ENCODE measurements at places on chromosomes 3 and 15. TPM values are rescaled to one million over a fixed set of nuclear protein-coding genes. Genes with fewer than 3 reads are reported as not detected.

KBTBD13 gene
- not detected for total RNA-seq

CYP19A1 gene
- total RNA-seq: 0.69 TPM

- DNase-seq: no peak
Observed at GRCh38 chr3:141575879-141576743, 89.3 kb downstream of the RASA2 start.

DNA sequence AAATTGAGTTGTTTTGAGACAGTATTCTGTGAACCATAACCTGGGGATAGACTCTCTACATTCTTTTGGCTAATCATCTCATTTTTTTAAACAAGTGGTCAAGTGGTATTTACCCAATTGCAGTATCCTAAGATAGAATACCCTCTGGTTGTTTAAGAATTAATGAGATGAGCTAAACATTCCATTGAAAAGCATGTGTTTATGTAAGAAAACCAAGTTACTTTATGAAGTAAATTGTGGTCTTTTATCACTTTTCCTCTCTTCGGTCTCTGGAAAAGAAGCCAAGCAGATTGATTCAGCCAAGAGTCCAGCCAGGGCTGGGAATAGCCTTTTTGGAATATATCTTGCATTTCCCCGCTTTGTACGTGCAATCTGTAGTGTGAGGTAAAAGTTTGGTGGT, 185.7 kb upstream of the TOPAZ1 start:
- no peak for DNase-seq

DNA sequence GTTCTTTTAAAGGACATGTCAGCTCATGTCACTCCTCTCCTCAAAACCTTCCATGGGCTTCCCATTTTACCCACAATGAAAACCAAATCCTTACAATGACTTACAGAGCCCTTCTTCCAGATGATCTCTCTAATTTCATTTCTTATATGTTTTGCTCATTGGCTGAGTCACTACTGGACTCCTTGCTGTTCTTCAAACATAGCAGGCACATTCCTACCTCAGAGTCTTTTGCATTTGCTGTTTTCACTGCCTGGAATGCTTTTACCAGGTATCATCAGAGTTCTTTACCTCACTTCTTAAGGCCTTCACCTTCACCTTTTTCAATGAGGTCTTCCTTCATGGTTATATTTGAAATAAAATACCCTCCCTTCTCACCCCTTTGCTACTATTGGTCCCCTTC, 57.3 kb downstream of the NECTIN3 start:
- no peak for DNase-seq

- DNase-seq: no peak
Observed at GRCh38 chr3:39000008-39000450, 51.7 kb downstream of the SCN11A start.

DNA sequence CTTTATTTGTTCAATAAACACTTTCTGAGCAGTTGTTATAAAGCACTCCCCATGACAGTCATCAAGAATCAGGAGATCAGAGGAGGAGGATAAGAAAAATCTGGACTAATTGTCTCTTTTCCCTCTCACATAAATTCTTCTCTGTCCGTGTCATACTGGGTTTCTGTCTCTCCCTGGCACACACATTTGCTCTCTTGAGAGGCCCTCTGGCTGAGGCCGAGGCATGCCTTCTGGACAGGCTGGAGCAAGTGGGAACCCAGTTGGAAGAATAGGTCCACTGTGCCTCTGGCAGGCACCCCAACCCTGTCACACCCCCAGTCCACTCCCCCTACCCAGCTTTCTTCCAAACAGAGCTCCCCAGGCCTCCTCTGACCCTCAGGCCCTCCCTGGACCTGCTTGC, 315.8 kb downstream of the UACA start:
- no peak for DNase-seq

DNA sequence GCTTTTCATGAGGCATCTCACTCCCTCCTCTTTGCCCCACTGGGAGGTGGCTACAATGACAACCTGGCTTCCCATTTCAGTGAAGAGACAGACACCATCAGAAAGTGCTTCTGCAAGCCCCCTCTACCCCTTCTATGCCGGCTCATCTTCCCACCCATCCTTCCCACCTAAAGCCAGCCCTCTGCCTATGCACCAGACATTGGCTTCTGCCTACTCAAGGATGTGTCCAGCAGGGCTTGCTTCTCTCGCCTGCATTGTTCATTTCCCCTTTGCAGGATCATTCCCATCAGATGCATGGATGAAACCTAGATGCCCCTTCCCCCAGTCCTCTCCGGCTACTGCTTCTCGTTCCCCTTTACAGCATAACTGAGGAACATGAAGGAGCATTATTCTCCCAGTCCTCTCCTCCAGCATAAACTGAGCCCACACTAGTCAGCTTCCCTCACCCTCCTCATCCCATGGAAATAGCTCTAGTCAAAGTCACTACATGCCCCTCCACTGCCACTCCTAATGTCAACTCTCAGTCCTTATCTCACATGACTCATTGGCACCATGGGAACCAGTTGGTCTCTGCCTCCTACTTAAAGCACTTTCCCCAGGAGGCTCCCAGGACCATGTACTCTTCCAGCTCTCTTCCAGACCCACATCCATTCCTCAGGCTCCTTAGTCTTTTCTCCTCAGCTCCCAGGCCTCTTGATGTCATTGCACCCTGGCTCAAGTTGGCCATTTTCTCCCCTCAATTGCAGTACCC, 47.9 kb downstream of the TM2D3 start:
- no peak for DNase-seq

- DNase-seq: no peak
Observed at GRCh38 chr15:43779016-43779415, 2.2 kb upstream of the ELL3 start.

GRCh38 chr3:144167634-144168033, 196.0 kb downstream of the DIPK2A start:
- no peak for DNase-seq

DNA sequence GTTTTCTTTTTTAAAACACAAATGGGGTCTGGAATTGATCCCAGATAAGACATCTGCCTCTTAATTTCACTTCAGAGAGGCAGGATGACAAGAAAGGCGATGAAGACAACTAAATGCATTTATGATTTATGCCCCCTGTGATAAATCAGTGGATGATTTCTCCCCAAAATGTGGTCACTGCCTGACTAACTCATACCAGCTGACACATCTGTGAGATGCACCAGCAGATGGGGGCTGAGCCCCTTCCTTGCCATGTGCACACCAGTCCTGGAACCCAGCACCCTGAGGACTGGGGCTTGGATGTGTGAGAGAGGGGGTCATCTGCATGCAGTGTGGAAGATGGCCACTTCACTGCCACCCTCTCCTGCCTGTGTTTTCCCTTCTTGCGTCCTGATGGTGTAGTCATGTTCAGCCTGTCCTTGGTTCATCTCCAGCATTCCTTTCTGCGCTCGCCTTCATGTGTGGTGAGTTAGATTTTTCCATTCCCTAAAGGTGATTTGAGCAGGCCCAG, 264.3 kb downstream of the LRTM1 start:
- DNase-seq: no peak

DNA sequence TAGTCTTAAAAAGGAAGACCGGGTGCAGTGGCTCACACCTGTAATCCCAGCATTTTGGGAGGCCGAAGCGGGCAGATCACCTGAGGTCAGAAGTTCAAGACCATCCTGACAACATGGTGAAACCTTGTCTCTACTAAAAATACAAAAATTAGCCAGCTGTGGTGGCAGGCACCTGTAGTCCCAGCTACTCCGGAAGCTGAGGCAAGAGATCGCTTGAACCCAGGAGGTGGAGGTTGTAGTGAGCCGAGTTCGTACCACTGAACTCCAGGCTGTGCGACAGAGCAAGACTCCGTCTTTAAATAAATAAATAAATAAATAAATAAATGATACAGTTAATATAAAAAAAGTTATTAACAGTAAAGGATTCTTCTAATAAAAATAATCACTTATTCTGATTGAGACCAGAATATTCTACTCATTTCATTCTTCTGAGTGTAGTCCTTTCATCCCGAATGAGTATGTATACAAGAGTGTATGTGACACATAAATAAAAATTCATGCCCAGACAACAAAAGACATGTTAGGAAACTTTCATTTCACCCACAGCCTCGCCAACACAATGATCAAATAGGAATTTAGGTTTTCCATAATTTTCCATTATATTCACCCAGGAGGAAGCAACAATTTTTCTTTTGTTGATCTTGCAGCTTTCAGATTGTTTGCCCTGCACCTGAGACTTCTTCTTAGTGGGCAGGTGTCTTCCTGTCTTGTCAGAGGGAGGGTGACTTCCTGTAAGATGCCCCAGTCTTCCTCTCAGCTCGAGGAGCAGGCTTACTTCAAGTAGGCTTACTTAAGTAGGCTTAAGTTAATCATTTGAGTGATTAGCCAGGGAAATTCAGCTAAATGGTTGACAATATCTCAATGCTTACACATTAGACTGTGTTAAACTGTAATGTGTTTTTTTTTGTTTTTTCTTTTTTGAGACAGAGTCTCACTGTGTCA, 7.8 kb upstream of the NUP210 start:
- no peak for DNase-seq

Measured in MG63 (cell line).